ENCODE measurements at places on chromosomes 6 and 20.
A peak's percentile ranks its signal among the peaks of the same experiment; 100 is the strongest.

DNA sequence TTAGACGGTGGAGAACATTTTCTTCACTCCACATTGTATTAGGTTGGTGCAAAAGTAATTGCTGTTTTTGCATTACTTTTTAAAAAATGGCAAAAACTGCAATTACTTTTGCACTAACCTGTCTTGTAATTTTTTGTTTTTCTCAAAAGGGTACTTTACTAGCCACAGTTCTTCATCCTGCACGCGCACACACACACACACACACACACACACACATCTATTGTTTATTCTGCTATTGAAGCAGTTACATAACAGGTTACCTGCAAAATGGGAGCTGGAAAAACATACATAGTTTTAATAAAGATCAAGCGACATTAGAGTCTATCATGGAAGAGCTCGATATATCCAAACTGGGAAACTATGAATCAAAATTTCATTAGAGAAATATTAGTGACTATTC is 235.2 kb downstream of the SIM1 start:
- DNase-seq, result no peak

DNA sequence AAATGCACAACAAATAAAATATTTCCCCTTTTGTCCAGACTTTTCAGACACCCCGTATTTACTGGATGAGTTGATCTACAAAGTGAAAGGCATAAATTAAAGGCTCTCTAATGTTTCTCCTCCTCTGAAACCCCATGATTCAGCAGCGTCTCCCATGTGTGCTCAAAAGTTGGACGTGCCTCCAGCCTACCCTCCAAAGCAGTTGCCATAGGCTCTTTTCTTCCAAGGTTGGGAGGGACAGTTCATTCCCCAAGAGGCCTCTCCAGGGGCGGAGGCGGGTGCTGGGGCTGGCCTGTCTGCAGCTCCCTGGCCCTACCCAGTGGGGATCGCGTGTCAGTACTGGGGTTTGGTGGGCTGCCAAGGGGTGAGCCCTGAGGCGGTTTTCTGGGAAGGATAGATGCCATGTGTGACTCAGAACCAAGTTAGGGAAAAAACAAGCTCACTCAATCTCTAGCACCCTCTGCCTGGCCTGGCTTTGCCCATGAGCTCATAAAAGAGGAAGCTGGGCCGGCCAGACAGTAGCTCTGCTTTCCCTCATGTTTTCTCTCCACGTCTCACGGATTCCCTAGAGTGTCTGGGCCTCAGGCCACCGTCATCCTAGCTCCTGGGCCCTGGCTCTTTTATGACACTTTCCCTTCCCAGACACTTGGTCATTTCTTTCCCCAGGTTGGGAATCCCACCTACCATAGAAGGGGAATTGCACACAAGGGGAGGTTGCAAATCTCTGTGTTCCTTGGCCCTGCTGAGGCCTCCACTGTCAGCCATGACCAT is 8.0 kb upstream of the IER3 start:
- peak; percentile 73 for DNase-seq

- no peak for DNase-seq
These were observed 103.0 kb downstream of the PSMB1 start for GRCh38 chr6:170449835-170450753.

DNA sequence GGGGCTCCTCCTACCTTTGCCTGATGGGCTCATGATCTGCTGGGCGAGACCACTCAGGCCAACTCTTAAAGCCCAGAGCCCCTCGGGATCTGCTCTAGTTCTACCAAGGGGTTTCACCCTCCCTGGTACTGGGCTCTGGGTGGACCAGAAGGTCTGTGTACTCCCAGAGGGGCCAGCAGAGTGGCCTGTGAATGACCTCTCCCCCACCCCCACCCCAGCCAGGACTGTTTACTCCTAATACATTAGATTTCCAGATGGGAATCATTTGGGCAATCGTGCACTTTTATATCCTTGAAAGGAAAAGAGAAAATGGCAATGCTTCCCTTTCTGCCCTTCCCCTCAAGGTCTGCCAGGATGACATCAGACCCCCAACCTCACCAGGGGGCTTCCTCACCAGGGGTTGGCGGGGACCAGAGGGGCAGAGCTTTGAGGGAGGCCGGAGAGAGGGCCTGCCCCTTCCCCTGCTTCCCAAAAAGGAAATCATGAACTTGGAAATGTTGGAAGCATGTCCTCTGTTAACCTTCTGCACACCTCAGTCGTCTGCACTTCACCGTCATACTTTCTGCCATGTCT is 37.1 kb upstream of the PMEPA1 start:
- DNase-seq, result no peak

DNA sequence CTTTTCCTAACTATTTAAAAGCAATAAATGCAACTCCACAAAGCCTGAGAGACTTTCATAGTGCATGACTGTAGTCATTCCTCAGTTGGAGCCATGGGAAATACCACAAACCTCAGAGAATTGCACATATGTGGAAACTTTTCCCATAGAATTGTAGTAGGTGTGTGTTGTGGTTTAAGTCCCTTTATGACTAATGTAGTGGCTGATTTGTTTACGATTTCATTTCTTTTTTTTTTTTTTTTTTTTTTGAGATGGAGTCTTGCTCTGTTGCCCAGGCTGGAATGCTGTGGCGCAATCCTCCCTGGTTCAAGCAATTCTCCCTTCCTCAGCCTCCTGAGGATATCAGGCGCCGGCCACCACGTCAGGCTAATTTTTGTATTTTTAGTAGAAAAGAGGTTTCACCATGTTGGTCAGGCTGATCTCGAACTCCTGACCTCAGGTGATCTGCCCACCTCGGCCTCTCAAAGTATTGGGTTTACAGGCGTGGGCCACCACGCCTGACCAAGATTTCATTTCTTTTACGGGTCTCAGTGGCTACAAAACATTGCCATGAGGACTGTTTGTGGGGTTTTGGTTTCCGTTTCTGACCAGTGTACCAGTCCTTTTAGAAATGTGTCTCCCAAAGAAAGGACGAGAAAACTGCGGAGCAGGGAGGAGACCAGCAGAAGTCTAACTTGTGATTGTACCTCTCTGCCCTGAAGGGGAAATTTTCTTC is 212.1 kb upstream of the MARCKS start:
- DNase-seq, result no peak

GRCh38 chr6:18261877-18262276 is 2.5 kb downstream of the DEK start:
- no peak for DNase-seq

DNA sequence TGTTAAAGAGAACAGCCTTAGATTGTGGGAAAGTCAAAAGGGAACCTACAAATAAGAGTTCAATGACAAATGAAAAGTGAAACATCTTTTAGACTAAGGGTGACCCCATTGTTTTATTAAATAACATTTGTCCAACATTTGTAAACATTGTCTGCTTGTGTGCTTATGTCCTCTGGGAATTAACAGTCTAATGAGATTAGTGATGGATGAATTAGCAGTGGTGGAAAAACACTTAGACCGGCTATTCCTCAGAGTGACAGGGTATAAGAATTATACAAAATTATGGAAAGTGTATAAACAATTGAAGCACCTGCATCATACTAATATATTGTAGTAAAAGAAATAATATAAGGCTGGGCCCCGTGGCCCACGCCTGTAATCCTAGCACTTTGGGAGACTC is 29.3 kb upstream of the HFE start:
- DNase-seq, result no peak

DNA sequence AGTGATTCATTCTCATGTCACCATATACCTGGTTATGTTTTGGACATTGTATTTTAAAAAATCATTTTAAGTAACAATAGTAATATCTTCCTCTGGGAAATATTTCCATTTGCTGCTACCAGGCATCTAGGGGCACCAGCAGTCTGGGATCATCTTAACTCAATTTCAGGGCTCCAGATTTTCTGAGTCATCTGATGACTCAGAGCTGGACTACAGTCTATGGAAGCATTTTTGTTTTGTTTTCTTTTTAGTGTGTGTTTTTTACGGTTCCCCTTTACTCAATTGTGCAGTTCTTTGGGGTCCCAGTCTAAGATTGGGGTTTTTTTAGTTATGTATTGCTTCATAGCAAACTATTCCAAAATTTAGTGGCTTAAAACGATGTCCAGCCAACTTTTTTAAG is 5.7 kb upstream of the FKBP5 start:
- DNase-seq, result no peak

DNA sequence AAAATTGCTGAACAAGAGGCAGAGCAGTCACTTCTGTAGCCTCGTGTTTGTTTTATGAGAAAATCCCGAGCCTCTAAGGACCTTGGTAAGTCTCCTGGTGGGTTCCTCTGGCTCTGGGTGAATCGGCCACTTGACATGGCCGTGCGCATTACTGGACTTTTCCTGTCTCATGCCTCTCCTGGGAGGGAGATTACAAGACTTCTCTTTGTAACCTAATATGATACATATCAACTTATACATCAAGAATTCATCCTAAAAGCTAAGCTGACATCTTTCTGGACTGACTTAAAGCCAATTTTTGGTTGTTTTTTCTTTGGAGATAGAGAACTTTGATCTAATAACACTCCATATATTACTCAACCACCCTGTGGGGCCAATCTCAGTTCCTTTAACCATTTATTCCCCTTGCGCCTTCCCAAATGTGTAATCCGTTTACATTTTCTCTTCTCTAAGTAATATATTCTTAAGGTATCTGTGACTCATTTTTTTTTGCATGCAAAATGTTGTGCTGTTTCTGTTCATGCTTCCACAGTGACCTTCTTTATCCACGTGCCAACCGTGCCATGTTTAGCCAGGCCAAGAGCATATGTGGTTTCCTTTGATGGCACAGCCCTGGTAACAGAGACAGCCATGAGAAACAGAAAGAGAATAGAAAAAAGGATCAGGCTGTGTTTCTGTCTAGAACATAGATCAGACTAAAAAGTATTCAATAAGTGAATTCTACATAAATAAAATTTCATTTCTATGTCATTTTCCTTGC is 47.5 kb upstream of the JAG1 start:
- no peak for DNase-seq

DNA sequence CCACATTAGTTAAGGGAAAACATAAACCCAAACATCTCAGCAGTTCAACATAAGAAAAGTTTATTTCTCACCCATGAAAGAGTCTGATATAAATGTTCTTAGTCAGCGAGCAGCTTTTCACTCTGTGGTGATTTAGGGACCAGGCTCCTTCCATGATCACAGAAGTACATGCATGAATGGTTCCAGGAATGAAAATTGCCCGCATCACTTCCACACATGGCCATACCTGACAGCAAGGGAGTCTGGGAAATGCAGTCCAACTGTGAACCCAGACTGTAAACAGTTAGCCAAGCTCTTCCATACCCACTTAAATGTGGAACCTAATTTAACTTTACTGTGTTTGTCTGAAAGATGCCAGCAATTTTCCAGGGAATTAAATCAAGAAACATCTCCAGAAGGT is 353.9 kb downstream of the HACE1 start:
- no peak for DNase-seq

DNA sequence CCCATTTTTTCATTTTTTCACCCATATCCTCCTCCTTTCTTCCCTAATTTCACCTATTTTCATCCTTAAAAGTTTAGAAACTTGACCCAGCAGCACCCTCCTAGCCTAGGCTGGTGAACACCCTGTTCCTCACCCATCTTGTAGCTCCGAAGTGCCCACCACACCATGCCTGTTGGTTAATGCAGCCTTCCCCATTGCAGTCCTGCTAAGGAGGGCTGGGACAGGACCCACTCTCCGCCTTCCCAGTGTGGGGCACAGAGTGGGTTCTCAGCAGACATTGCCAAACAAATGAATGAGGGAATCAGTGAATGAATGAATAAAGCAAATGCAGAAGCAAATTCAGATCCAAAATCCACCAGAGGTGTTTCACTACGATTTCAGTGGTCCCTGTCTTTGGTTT is 45.7 kb downstream of the CTCFL start:
- DNase-seq, result no peak

- DNase-seq, result no peak
These were observed 3.7 kb downstream of the ERMARD start for GRCh38 chr6:169755162-169755561.

GRCh38 chr6:86217906-86218305 is 575.2 kb upstream of the SYNCRIP start:
- no peak for DNase-seq

GRCh38 chr6:115729036-115729435 is 331.7 kb downstream of the FRK start:
- DNase-seq, result no peak

DNA sequence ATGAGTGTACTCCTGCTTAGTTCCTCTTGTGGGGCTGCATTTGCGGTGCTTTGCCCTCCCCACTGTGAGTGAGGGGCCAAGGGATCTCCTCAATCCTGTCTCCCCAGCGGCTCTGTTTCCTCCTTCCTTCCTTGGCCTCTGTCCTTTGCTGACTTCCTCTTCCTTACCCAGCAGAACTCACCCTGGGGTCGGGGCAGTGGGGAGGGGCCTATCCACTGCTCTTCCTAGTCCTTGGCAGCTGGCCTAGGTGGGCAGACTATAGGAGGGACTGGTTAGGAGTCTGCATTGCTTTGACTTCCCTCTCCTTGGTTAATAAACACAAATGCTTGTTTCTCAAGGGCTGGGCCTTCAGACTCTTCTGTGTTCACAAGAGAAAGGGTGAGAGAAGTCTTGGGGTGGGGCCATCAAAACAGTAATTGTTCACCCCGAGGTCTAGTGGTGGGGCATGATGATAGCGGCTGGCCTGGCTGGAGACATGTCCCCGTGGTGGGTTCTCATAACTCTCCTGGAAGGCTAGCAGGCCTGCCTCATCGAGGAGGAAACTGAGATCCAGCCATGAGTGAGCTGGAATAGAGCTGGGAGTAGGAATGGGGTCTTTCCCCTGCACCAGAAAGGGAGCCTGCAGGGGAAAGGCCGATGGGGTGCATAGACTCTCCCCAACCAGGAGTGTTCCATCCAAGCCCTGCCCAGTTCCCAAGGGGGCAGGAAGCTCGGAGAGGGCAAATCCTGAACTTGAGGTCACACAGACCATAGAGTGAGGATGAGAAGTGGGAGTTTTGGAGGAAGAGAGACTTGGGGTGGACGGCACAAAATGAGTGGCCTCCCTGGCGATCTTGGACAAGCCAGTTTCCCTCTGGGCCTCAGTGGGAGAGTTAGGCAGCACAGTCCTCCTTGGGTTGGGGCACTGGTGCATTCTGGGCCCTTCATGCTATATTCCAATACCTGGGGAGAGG is 12.7 kb downstream of the FAM110A start:
- peak; percentile 42 for DNase-seq

DNA sequence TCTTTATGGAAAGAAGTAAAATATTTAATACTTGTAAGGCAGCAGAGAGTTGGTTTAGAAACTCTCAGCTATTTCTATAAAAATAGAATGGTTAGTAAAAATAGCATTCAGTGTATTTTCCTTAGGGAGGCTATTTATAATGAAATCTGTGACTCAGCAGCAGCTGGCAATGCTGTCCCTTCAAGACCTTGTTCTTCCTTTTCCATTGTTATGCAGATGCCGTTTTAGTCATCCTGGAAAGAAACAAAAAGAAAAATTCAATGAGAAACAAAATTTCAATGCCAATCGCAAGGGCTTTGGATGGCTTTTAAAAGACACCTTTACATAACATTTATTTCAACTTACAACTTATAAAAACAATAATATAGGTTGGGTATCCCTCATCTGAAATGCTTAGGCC is 17.5 kb downstream of the MPC1 start:
- peak; percentile 53 for DNase-seq

- no peak for DNase-seq
These were observed 13.8 kb downstream of the MRPL14 start for GRCh38 chr6:44113414-44113813.

- DNase-seq, result peak; percentile 18
These were observed 27.8 kb upstream of the MYCT1 start for GRCh38 chr6:152669895-152670294.
